AG08396 (cell line): ENCODE measurements at places on chromosomes 16 and 17.

DNA sequence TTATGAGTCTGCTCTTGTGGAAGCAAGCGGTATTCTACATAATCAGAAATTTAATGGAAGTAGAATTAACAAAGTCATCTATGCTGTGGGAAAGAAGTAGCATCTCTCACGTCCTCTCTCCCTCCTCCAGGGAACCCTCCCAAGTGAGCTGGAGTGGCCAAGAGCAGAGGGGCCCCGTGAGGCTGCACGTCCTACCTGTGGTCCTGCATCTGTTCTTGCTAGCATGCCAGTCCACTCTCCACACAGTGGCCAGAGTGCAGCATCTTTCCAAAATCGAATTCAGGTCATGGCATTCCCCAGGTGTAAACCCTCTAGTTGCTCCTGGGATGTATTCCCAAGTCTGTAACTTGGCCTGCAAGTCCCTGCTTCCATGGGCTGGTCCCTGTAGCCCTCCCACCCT is 10.1 kb downstream of the KIAA0513 start:
- no peak for DNase-seq

DNA sequence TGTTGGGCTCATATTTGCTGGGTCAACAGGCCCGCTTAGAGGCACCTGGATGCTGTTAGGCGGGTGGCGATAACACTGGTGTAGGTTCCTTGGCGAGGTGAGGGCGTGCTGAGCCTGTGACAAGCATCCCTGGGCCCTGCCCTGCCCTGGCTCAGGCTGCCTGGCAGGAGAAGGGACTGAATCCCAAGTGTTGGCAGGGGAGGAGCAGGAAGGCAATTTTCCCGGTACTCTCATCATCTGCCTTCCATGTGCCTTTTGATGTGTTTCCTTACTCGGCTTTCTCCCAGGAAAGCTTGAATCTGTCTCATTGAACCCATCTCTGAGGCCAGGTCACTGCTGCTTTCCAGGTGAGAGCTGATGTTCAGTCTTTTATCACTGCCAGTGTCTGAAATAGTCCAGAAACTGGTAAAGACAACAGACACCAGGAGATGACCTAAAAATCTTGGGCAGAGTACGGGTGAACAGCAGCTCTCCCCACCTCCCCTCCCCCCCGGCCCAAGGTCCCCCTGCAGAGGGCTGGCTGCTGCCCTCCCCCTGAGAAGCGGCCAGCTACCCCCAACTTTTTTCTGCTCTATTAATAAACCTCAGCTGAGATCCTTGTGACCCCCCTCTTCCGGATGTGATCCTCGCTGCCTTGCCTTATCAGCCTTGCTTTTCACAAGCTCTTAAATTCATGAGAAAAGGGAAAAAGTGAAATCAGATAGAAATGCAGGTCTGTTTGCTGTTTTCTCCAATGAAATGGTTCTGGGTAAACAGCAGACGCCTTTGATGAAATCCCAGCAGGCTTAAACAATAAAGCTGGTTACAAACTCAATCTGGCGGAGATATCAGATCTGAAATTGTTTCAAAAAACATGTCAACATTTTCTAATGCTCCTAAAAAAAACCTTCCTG is 29.0 kb downstream of the RTN4RL1 start:
- DNase-seq = no peak

DNA sequence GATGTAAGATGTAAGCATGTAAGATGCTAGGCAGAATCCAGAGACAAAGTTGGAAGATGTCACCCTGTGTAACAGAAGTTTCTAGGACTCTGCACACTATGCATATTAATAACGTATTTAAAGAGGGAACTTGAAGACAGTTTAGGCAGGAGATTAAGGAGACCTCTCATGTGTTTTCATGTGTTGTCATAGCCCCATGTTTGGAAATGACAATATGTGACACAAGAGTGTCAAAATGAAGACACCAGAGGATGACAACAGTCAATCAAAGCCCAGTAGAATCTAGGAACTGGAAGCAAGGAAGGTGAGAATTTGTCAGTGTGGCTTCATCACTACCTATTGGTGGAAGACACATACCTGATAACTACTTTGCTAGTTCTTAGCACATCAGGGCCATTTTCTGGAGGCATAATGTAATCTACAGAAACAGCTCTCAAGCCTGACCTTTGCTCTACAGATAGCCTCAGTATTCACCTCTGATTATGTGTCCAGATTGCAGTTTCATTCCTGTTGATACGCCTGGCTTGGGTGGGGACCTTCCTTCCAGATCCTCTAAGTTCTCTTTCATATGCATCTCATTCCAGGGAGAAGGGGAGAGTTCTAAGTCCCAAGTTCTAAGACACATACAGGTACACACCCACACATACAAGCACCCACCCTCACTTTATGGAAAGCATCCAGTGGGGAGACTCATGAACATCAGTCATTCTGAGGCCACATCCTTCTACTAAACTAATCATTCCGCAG is 26.3 kb downstream of the PMP22 start:
- DNase-seq = no peak

DNA sequence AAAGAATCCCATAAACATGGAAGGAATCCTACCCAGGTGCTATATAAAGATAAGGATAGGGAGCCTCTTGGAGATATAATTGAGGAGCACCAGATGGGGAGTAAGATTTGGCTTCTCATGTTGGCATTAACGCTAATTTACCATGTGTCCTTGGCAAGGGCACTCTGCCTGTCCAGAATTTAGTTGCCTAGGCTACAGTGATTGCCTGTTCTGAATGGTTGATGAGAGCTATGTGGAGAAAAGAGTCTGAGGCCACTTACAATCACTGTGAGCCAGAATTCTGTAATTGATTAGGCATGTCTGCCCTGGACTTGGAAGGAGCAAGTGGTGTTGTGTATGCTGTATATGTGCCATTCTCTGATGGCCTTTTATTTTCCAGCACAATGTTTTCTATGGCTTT is 1101.2 kb upstream of the RBFOX1 start:
- no peak for DNase-seq

GRCh38 chr17:8887834-8888703 is 20.6 kb upstream of the PIK3R6 start:
- DNase-seq = peak; percentile 48

DNA sequence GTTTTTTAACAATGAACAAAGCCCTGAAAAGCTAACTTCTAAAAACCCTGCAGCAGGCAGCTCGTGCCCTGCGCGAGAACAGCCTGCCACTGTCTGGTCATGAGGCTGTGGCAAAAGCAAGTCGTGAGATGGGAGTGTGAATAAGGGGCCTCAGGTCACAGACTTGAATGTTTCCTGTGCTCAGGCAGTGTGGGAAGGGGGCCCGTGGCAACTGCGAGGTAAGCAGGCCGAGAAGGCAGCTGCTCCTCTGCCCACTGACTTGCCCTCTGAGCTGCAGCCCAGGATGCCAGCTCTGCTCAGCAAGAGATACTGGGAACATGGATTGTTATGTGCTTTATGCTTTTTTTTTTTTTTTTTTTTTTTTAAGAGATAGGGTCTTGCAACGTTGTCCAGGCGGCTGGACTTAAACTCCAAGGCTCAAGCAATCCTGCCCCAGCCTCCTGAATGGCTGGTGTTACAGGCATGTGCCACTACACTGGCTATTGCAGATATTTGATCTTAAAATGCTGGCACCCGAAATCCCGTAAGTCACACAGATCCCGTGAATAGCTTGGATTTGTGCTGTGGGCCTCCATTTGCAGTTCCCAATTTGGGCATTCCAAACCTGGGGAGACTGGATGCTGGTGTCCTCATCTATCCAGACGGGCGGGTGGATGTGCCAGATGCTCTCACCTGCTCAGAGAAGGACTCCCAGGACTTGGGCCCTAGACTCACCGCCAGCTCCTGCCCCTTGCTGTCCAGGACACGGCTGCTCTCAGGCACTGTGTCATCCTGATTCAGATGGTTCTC is 44.0 kb downstream of the UBN1 start:
- peak; percentile 37 for DNase-seq

- no peak for DNase-seq
These were observed 29.4 kb downstream of the CNTROB start for GRCh38 chr17:7961421-7961820.

DNA sequence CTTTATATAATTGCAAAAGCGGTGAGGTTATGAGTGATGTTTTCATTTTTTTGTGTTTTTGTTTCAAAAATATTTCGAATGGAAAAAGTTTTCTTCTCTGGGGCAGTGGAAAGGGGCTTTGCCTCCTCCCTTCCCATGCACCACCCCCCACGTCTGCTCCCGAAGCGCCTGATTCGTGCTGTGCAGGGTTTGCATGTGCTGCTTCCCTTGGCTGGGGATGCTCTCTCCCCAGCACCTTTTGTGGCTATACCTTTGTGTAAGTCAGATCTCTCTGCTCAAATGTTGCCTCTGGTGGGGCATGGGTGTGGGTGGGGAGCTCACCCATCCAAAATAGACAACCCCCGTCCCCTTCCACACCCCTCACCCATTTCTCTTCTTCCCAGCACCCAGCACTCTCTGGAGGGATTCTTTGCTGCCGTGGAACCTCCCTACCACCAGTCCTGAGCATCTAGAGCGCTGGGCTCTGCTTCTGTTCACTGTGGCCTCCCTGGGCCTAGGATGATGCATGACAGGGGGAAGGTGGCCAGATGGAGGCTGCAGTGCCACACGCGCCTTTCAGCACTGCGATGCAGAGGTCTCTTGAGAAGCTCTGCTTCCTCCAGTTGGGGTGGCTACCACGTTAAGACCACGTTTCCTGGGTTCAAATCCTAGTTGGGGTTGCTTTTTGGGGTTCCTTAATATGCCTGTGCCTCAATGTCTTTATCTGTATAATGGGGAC is 71.2 kb downstream of the IRF8 start:
- no peak for DNase-seq

GRCh38 chr16:3599922-3600321 is 11.5 kb downstream of the SLX4 start:
- no peak for DNase-seq

DNA sequence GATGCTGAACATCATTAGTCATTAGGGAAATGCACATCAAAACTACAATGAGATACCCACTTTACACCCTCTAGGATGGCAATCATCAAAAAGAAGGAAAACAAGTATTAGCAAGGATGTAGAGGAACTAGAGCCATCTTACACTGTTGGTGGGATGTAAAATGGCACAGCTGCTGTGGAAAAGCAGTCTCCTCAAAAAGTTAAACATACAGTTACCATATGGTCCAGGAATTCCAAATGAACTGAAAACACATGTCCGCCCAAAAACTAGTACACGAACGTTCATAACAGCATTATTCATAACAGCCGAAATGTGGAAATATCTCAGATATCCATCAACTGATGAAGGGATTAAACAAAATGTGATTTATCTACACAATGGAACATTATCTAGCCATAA is 7.0 kb downstream of the FBF1 start:
- DNase-seq = no peak

GRCh38 chr16:47612711-47613110 is 151.6 kb downstream of the PHKB start:
- no peak for DNase-seq
